ENCODE measurements at places on chromosomes 5 and 9.
A peak's percentile ranks its signal among the peaks of the same experiment; 100 is the strongest.

DNA sequence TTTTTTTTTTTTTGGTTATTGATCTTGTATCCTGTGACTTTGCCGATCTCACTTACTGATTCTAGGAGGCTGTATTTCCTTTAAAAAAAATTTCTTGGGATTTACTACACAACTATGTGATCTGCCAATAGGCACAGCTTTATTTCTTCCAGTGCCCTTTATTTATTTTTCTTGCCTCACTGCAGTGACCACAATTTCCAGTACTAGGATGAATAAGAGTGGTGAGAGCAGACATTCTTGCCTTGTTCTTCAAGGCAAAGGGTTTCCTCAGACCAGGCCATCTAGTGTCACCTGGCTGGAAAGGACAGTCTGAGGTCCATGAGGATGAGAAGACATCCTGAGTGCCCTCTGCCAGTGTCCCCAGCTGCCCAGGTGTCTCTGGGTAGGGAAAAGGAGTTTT, 265.4 kb downstream of the SPOCK1 start:
- no peak for DNase-seq

GRCh38 chr5:131974622-131974955, 29.1 kb upstream of the MEIKIN start:
- no peak for DNase-seq

DNA sequence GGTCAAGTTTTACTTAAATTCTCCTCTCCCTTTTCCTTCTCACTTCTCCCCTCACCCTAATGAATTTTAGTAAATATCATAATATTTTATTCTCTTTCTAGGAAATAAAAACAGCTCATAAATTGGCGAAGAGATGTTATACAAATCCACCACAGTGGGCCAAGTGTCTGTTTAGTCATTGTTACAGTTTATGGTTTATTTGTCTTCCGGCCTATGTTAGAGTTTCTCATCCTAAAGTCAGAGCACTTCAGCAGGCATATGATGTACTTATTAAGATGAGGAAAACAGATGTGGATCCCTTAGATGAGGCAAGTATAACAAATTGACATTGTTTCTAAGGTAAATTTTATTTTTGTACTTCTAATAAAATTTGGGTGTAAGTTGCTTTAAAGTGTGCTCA, 48.2 kb downstream of the RPS6 start:
- no peak for DNase-seq

DNA sequence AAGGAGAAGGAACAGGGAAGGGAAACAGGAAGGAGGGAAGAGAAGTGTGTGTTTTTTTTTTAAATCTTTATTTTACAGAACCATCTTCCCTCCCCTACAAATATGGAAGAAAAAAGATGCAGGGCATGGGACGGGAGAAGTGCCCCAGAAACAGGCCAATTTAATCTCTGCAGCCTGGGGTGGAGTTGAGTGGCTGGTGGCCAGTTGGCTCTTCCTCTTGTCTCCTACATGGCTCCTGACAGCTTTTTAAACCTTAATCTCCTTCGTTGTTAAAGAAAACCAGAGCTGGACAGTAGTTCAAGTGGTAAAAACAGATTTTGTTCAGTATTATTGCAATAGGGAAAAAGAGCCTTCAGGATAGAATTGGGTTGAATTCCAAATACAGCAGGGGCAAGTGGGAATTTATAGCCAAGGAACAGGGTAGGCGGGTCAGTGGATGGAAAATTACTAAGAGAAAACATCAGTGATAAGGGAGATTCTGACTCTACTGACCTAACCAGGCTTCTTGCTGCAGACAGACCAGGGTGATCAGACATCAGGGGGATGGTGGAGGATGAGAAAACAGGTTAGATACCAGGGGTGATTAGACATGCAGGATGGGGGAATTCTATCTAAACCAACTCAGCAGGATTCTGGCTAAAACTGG, 125.1 kb upstream of the CLINT1 start:
- no peak for DNase-seq

GRCh38 chr5:6750142-6750840, 37.1 kb downstream of the TENT4A start:
- no peak for DNase-seq

- DNase-seq: no peak
These were observed 23.9 kb downstream of the RIC1 start for GRCh38 chr9:5652821-5653220.

DNA sequence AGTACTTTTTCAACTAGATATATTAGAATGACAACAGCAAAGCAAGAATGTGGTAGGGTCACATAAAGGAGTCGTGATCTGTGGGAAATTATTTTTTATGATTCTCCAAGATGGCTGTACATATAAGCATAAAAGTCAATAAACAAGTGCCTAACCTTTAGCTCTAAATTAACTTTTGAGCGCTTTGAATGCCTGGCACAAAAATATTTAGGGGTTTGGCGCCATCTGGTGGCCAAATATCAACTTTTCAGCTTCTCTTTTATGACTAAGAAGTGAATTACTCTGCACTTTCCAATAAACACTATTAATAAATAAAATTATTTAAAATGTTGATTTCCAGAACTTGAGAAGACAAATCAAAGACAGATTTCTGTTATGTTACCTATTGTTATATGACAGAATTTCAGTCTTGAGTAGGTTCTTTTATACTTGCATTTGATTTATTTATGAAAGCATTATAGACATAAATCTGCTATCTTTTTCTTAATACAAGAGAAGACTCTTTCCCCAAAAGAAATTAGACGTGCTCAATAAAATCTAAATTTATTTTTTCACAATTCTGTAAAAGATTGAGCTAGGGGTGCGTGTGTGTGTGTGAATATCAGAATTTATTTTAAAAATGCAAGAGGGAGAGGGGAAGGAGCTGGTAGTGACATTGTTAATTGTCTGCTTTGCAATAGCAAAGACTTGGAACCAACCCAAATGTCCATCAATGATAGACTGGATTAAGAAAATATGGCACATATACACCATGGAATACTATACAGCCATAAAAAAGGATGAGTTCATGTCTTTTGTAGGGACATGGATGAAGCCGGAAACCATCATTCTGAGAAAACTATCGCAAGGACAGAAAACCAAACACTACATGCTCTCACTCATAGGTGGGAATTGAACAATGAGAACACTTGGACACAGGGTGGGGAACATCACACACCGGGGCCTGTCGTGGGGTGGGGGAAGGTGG, 36.7 kb upstream of the ARRDC3 start:
- DNase-seq: peak; percentile 41

DNA sequence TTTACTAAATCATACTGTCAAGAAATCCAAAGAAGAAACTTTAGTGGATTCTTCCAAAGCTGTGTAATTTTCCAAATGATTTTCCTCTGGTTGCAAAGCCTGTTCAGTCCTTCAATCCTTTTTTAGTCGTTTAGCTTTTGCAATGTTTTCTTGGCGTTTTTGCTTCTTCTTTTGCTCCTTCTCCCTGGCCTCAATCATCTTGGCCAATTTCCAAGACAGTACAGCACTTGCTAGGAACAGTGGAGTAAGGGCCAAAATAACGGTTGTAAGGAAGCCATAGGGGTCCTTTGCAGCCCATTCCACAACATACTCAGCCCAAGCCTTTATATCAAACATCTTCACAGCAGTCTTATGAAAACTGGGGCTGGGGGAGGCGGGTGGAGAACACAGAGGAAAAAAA, 2.4 kb downstream of the SMIM15 start:
- no peak for DNase-seq

DNA sequence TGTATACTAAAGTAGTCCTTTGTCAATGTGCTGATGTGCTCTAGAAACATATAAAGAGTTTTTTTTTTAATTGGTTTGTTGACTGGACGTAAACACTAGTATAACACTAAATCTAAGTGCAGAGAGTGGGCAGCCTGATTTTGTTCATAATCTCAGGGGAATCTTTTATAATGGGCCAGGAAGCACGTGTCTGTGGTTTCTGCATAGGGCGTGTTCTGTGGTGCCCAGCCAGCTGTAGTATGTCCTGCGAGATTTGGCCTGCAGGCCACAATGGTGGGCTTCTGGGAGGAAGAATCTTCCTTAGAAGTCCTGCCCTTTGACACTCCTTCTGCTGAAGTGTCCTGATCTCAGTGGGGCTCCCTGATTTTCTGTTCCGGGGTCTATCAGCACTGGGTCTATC, 49.0 kb upstream of the DHFR start:
- DNase-seq: peak; percentile 17

- no peak for DNase-seq
These were observed 144.9 kb upstream of the EGFLAM start for GRCh38 chr5:38113456-38113855.

GRCh38 chr5:98961665-98962344, 33.0 kb upstream of the CHD1 start:
- DNase-seq: no peak

GRCh38 chr9:130500340-130501180, 55.8 kb downstream of the ASS1 start:
- no peak for DNase-seq

DNA sequence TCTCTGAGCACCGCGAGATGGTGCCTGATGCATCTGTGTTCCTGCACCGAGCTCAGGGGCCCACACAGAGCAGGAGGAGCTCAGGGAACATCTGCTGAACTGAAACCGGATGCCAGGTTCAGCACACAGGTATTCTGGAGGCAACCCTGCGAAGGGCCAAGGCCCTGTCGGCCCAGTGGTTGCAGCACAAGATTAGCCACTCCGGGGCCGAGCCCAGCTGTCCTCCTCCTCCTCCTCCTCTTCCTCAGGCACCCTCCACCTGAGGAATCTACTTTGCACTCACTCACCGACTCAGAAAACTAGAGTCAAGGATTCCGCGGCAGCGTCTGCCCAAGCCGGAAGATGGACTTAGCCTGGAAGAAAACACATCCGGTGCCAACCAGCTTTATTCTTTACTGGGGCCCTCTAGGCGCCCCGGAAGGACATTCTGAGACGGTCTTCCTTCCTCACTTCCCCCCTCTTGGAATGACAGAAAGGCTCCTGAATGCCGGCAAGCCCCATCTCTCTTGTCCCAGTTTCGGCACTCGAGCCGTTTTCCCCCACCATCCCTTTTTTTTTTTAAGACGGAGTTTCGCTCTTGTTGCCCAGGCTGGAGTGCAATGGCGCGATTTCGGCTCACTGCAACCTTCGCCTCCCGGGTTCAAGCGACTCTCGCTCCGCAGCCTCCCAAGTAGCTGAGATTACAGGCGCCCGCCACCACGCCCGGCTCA, at the start of gene ZBTB6:
Gene ZBTB6 (minus strand): TSS at position 360 of the 710 bp plus-strand sequence. CDS start 1,251 bp downstream, outside the sequence.
- DNase-seq: peak; percentile 81

- DNase-seq: no peak
These were observed 190.4 kb downstream of the RGS3 start for GRCh38 chr9:113653746-113654604.

GRCh38 chr5:178196986-178197385, 7.3 kb upstream of the HNRNPAB start:
- DNase-seq: no peak

- DNase-seq: no peak
These were observed 12.0 kb downstream of the URM1 start for GRCh38 chr9:128383007-128383753.

DNA sequence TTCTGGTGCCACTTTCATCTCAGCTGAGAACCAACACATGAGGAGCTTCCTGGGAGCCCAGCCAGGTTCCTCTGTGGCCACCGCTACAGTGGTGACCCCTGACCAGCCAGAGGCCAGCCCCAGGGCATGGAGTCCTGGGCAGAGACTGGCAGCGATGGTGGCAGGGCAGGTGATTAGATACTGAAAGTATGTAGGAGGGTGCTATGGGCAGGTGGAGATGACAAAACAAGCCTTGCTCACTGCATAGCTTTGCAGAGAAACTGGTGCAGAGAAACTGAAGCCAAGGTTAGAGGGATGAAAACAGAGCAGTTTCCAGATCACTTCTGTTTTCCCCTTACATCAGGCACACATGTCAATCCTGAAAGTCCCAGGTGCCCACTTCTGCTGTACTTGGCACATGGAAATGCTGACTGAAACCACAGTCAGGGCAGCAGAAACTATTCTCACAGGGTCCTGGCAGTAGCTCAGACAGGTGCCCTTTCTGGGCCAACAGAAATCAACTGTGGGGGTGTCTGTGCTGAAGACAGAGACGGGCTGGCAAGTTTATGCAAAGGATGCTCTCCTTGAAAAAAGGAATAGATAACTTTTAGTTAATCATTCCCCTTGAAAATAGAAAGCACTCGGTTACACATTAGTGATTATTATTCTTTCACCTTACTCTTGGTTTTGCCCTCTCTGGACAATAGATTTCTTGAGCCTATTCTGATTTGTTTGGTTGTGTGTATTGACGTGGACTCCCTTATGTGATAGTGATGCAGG, 90.3 kb downstream of the ANKRD55 start:
- no peak for DNase-seq

DNA sequence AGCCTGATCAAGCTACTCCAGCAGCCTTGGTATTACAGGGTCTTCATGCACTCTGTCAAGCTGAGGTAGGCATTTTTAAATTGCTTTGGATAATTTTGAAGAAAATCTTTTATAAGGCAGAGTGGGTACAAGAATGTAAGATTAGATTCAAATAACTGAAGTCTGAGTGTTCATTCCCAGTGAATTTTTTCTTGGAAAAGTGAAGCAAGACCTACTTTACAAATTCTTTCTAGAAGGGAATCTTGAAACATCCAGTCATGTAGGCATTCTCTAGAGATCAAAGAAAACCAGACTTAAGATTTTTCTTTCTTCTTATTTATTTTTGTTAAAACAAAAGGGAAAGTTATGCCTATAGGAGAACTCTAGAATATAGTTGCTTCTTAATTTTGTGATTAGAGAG, 139.0 kb downstream of the FOCAD start:
- DNase-seq: no peak

GRCh38 chr9:113298924-113299770, 4.0 kb downstream of the RNF183 start:
- DNase-seq: no peak

GRCh38 chr5:167071981-167072610, 1219.3 kb upstream of the WWC1 start:
- DNase-seq: no peak

DNA sequence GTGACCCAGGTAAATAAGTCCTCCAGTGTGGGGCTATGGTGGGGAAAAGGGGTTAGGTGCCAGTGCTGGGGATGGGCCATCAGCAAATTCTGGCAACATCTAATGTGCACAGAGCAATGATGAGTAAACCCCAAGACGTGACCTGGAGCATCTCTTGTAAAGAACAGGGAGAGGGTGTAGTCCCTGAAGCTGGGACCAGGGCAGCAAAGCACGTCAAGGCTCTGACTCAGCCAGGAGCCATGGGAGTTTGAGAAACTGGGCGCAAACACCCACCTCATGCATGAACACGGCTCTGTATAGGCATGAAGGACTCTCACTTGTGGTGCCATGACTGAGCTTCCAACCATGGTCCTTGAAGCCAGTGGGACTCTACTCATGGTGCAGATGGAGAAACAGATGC, 51.8 kb downstream of the DUSP1 start:
- DNase-seq: no peak

DNA sequence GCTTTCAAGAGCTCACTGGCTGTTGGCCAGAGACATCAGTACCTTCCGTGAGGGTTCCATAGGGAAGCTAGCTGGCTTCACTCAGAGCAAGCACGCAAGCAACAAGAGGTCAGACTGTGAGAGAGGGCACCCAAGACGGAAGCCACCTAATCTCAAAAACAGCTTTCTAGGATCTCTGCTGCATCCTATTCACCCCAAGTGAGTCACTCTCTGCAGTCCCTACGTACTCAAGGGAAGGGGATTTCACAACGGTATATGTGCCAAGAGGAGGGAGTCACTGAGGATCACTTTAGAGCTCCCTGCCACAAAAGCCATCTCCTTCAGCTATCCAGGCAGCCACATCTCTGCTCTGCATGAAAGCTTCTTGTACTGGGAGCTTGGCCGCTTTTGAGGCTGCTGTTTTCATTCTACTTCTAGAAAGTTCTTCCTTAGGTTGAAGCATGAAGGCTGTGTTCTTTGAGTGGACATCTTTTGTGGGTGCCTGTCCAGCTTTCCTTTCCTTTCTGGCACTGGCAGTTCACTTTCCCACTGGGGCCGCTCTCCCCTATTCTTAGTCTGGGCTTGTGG, 249.5 kb downstream of the MAN2A1 start:
- DNase-seq: no peak

All from foreskin melanocyte (primary cell).